Stimulated activated CD4-positive, alpha-beta T cell treated with anti-CD3 and anti-CD28 coated beads, Interleukin-1b, Interleukin-23, amount 100 ng/mL, for 4 hours (primary cell): ENCODE measurements at places on chromosomes 11 and 22.
A peak's percentile ranks its signal among the peaks of the same experiment; 100 is the strongest.

DNA sequence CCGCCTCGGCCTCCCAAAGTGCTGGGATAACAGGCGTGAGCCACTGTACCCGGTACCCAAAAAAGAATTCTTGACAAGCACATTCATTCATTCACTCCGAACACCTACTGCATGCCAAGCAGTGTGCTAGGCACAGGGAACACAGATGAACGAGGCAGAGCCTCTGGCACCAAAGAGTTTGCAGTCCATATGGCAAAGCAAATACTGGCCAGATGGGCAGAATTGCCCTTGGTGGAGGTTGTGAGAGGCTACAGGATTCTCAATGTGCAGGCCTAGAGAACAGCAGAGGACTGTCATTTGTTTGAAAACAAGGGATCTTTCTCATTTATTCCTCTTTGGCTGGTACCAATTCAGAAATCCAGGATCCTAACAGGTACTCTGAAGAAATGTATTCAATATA, 27.5 kb upstream of the MTCH2 start:
- DNase-seq, result no peak

GRCh38 chr11:119763071-119763728, 34.2 kb upstream of the NECTIN1 start:
- DNase-seq, result no peak

DNA sequence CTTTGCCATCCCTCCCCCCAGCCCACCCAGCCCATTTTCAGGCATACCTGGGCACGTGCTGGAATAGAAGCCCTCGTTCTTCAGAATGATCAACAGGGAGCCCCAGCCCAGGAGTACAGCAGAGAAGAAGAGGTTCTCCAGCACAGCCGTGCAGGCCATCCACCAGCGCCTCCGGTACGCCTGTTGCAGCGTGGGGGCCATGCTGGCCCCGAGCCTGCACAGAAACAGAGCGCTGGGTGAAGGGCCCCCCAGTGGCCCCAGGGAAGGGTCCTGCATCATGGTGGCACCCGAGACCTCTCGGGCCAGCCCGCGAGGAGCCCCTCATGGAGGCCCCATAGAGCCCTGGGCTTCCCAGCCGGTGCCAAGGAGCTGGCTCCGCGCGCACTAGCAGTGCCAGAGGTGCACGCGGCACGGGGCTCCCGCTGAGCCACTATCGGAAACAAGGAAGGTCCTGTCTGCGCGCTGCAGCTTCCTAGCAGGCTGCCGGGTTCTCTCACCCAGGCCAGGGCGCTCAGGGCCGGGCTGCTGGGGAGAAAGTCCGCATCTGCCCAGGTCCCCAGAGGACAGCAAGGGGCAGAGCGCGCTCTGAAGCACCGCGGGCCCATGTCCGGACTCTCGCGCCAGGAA, 1.5 kb downstream of the SLC43A1 start:
- DNase-seq, result peak; percentile 32

GRCh38 chr11:17936790-17937189, 76.1 kb downstream of the SERGEF start:
- DNase-seq, result no peak

DNA sequence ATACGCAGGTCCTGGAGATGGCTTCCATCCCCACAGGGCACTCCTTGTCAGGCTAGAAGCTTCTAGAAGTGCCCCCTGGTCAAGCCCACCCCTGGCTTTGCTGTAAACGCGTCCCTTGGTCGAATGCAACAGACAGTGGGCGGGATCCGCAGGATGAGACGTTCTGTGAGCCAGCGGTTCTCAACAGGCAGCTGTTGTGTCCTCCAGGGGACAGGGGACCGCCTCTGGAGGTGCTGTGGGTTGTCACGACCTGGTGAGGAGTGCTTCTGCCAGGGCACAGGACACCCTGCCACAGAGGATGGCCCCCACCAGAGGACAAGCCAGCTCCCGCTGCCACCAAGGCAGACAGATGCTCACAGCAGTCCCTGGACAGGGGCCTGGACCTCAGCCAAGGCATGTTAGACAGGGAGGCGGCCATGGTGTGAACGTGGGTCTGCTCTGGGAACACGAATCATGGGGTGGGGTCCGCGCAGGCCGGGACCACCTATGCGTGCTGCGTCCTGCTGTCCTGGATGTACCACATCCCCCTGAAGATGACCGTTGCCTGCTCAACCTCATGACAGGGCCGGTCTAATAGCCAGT, 11.7 kb downstream of the CRELD2 start:
- no peak for DNase-seq
